ENCODE measurements at places on chromosomes 13 and 19.

GRCh38 chr19:13526552-13526951 is 20.3 kb upstream of the CACNA1A start:
- DNase-seq, result no peak

DNA sequence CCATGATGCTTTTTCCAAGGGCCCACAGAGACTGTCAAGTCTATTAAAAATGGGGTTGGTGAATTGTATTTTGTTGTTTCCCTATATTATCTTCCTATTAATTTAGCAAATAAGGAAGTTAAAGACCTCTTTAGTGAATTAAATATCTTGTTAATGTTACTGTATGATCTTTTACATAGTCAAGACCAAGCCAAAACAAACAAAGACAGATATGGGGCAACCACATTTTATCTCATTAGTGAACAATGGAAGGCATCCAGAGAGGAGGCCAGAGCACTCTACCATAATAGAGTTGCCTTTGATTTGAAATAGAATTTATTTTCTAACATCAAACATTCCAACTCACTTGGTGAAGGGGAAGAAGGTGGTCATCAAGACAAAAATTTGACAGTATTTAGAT is 169.4 kb downstream of the B3GLCT start:
- DNase-seq, result no peak

DNA sequence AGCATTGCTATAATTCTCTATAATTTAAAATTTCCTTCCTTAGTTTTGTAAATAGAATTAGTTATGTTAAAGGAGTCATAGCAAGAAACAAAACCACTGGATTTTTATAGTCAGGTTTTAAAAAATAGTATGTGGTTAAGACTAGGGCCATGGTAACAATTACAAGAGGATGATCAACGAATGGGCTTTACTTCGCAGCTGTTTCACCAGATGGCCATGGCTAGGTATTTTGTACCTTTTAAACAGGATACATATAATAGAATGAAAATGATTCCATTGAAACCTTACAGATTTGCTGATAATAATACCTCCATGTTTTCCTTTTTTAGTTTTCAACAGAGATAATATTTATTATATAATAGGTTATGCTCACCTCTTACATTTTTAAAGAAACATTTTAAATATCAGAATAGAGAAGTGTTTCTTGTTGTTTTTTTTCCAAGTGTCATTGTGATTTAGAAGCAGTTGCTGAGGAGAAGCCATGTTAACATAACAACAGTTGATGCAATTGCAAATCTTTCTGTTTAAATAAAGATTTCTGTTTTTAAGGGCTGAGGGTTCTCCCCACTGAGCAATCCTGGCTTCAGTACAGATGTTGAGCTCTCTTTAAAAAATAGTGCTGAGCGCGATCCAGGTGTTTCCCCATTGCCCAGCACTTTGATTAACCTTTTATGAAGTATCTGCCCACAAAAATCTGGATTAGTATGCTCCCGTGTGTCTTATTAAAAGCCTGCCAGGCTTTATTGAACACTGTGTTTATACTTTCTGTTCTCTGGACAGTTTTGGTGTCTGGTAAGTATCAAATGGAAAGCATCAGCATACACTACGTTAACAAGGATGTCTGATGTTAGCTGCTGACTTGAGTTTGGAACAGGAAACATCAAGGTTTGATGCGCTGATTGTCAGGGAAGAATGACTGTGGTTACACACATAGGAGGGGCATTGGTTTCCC is 205.3 kb downstream of the HS6ST3 start:
- no peak for DNase-seq

- no peak for DNase-seq
Measured at GRCh38 chr13:48156466-48156865, 61.6 kb upstream of the MED4 start.

GRCh38 chr13:19742643-19743042 is 40.1 kb downstream of the PSPC1 start:
- no peak for DNase-seq

DNA sequence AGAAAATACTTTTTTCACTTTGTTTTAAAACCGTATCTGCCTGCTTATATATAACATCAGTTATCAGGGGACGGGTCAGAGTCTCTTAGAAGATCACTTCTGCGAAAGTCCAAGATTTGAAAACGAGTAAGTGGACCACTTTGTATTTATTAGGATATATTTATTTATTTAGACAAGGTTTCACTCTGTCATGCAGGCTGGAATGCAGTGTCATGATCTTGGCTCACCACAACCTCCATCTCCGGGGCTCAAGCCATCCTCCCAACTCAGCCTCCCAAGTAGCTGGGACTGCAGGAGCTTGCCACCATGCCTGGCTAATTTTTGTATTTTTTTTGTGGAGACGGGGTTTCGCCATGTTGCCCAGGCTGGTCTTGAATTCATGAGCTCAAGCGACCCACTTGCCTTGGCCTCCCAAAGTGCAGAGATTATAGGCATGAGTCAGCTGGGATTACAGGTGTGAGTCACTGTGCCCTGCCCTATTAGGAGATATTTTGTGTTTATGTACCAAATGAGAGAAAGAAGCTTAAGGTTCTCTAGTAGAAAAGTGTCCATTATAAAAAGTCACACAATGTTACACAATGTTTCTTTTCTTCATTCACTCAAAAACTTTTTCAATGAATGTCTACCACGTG is 39.5 kb downstream of the RASL11A start:
- DNase-seq, result no peak

GRCh38 chr13:34155931-34156607 is 338.1 kb downstream of the RFC3 start:
- no peak for DNase-seq

- no peak for DNase-seq
Measured at GRCh38 chr13:77285098-77285497, 41.8 kb downstream of the MYCBP2 start.

DNA sequence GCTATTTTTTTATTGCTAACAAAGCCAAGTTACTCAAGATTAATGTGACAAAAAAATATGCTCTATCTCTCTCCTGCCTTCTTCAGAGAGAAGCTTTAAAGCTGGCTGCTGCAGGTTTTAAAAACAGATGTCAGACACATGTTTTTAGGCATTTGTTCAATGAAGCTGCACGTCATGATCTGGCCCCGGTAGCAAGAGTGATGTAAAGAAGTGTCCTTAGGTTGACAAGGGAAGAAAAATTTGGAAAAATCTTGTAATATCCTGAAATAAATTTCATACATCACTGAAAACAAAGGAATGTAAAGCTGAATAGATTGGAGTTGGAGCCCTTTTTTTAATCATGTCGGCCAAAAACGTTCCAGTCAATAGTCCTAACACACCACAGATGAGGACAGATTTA is 531.4 kb upstream of the NBEA start:
- no peak for DNase-seq

DNA sequence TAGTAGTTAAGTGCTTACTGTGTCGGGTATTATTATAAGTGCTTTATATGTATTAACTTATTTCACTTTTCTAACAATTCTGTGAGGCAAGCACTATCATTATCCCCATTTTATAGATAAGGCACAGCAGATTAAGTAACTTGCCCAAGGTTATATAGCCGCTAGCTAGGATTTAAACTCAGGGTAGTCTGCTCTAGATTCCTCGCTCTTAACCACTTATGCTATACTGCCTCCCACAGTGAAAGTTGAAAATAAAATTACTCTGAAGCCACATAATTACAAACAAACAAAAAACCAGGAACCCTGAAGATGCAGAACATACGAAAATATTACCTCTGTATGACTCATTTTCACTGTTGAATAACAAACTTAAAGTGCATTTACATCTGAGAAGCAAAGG is 3.9 kb downstream of the TEX30 start:
- no peak for DNase-seq

DNA sequence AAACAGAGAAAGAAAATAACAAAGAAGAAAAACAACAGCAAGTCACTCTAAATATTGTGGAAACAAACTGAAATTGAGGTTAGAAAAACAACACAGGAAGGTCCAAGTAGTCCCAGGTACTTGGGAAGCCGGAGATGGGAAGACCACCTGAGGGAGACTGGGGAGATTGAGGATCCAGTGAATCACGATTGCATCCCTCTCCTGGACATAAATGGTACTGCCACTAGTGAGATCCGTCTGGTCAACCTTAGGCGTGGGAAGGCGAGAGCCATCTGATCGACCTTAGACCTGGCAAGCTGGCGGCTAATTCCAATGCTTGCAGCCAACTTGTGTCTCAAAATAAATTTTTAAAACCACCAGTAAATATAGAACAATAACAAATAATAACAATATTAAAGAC is 81.9 kb downstream of the ZNF726 start:
- DNase-seq, result peak; percentile 17

- peak; percentile 66 for DNase-seq
Measured at GRCh38 chr13:31982540-31982939, 49.0 kb upstream of the FRY start.

- no peak for DNase-seq
Measured at GRCh38 chr13:29908416-29909080, 58.1 kb upstream of the UBL3 start.

- no peak for DNase-seq
Measured at GRCh38 chr19:35789195-35789977, 14.0 kb downstream of the ARHGAP33 start.

- no peak for DNase-seq
Measured at GRCh38 chr13:59744747-59745391, 418.9 kb downstream of the DIAPH3 start.

- peak; percentile 71 for DNase-seq
Measured at GRCh38 chr19:1567116-1567847, 843 bp downstream of the MEX3D start.

DNA sequence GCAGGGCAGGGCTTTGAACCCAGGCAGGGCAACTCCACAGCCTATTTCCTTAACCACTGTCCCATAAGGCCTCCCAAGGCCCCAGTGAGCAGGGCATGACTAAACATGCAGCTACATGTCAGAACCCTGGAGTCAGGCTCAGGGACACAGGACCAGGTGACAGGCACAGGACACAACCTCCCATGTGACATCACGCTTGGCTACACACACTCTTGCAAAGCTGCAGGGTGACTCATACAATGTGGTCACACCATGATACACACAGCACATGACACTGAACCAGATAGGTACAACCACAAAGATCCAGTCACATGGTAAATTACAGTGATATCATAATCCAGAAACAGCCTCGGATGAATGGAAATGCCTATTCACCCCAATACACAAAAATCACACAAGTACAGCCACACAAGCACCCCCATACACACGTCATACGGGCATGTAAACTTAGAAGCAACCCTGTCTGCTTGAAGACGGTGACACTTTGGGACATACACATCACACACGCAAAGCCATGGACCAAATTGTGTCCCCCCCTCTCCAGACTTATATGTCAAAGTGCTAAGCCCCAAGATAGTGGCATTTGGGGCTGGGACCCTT is 14.5 kb downstream of the KLK4 start:
- DNase-seq, result no peak

GRCh38 chr19:45444318-45445041 is 20.8 kb upstream of the ERCC1 start:
- peak; percentile 89 for DNase-seq

GRCh38 chr19:12843328-12843727 is 5.0 kb downstream of the MAST1 start:
- no peak for DNase-seq

DNA sequence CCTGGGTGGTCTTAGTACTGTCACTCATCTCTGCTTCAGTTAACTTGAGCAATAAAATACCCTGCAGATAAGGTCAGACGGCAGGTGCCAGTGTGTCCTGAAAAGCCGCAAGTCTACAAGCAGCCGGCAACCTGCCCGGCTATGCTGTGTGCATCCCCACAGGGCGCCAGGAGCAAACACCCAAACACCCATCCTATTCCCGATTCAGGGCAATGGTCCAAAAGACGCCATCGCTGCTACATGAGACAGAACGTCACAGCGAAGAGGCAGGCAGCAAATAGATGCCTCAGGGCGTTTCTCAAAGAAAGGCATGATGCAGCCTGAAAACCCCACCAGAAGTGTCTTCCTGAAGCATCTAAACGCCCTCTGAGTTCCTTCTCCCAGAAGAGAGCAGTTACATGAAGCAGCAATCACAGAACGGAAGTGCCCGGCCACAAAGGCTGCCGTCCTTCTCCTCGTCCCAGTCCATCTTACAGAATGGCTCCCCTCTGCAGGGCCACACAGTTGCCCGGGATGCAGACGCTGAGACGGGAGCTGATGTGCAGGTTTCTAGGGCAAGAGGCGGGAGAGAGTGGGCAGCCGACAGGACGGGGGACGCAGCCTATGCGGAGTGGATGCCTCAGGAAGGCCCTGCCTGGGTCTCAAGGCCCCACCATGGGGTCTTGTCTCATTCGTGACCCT is 35.1 kb downstream of the RASA3 start:
- no peak for DNase-seq
